Inflammatory macrophage (primary cell): ENCODE measurements at places on chromosomes 13 and 19.

- no peak for DNase-seq
Observed at GRCh38 chr13:31374682-31375081, 174.9 kb downstream of the B3GLCT start.

DNA sequence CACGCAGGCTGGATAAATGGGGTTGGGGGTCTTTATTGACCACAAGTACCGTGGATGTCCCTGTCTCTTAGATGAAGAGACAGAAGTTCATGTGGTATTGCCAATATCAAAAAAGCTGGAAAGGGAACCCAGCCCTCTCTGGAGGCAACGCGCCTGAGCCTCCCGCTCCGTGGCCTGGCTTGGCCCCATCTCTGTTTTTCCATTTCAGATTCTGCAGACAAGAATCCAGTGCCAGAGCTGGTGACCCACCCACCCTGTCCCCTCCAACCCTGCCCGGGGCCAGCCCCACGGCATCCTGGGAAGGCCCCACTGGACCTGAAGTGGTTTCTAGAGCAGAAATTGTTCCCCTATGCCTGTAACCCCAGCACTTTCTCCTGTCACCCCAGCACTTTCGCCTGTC, 57.7 kb downstream of the PTPRS start:
- no peak for DNase-seq

DNA sequence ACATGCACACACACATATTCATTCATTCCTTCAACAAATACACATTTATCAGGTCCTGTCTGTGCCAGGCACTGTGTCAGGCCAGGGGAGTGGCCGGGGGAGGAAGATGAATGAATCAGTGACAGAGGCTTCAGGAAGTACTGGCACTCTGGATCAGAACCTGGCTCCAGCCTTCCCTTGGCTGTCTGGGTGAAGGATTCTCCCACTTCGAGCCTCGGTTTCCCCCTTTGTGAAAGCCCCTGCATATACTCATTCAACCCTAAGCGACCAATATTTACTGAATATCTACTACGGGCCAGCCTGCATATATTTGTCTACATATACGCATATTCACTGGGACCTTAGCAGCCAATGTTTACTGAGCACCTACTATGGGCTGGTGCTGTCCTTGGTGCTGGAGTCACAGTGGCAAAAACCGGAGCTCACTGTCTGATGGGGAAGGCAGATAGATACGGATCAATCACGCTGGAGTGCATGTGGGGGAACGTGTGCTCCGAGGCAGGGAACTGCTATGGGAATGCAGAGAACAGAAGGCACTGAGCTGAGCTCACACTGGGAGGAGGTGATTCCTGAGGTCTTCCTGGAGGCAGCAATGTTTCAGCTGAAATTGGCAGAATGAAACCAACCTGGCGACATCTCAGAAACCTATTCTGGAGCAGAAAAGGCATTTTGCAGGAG, 636 bp upstream of the ZNF579 start:
- peak; percentile 14 for DNase-seq

GRCh38 chr19:43372462-43372861, 19.0 kb downstream of the CD177 start:
- no peak for DNase-seq

DNA sequence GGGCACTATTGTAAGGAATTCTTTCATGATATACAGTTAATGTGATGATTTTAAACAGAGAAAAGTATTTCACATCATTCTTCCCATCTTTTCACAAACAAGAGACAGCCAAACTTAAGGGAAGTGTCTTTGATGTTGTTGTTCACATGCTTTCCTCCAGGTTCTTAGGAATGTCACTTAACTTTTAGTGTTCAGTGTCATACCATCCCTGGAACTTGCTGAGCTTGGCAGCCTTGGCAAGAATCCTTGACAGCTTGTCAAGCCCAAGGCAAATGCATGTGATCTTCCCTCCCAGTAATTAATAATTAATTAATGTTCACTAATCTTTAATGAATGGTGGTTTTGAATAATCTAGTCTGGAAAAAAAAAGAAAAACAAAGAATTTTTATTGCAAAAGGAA, 727.9 kb upstream of the PRR20A start:
- no peak for DNase-seq

- no peak for DNase-seq
Observed at GRCh38 chr13:60986301-60986700, 429.3 kb downstream of the PCDH20 start.

- DNase-seq = peak; percentile 80
Observed at GRCh38 chr13:40428354-40428753, 238.1 kb downstream of the FOXO1 start.

- DNase-seq = no peak
Observed at GRCh38 chr19:483332-484072, 12.8 kb upstream of the MADCAM1 start.

DNA sequence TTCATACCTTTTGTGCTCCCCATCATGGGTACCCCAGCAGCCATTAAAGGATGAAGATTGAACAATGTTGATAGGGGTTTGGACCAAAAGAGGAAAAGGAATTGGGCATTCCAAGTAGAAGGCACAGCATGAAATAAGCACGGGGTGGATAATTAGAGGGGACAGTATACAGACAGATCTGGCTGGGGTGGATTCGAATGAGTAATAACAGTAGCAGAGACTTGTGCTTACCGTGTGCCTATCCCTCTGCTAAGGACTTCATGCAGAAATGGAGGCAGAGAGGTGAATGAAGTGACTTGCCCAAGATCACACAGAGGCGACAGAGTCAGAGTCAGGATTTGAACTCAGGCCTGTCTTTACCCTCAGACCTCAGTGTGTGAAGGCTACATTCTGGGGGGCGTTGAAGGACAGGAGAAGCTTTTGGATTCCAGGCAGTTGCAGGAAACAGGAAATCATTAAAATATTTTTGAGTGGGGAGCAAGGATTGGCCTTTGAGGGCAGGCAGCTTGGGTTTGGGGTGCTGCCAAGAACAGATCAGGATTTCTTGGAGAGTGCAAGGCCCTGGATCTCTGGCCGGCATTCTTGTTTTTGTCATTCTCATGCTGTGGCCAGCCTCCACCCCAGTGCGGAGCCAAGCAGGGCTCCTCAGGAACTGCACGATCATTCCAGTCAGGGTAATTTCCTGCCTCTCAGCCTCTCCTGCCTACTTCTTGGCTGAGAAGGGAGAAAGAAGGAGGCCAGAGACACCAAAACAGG, 18.7 kb downstream of the PAF1 start:
- no peak for DNase-seq

- DNase-seq = no peak
Observed at GRCh38 chr13:50616101-50616500, 227.4 kb downstream of the DLEU7 start.

GRCh38 chr19:29940971-29941585, 961 bp upstream of the URI1 start:
- DNase-seq = no peak

- DNase-seq = no peak
Observed at GRCh38 chr13:95784161-95784899, 107.4 kb downstream of the DNAJC3 start.

DNA sequence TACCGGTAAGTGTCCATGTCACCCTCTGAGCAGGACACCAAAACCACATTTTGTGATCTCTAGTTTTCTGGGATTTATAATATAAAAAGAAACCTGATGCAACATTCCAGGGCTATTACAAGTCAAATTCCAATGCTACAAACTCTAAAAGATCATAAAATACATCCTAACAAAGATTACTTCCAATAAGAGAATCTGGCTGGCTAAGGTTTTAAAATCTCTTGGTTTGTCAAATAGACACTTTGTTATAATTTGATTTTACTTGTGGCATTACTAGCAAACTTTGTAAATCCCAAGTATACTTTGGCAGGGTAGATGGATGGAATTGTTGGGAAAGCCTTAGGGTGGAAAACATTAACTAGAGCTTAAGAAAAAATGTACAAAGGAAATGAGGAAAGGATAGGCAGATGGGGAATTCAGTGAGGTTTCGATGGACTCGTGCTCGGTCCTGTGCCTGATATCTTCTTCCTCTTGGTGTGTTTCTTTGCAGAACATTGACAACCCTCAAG, 74.0 kb upstream of the POMP start:
- DNase-seq = peak; percentile 52

GRCh38 chr13:44932850-44933251, 56.4 kb downstream of the NUFIP1 start:
- DNase-seq = peak; percentile 55

DNA sequence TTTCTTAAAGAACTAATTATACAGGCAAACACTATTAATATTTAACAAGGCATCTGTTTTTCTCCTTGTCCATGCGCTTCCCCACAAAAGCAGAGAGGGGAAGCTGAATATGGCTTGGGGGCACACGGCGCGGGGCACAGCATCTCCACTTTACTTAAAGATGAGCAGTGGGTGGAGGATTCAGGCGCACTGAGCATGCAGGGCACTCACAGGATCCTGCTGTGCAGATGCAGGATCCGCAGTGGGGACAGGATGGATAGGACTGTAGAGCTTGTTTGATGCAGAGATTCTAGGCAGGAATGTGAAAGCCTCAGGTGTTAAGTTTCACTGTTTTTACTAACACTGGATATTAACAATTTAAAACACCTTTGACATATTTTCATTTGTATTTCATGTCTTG, 43.3 kb downstream of the ATP11A start:
- no peak for DNase-seq

DNA sequence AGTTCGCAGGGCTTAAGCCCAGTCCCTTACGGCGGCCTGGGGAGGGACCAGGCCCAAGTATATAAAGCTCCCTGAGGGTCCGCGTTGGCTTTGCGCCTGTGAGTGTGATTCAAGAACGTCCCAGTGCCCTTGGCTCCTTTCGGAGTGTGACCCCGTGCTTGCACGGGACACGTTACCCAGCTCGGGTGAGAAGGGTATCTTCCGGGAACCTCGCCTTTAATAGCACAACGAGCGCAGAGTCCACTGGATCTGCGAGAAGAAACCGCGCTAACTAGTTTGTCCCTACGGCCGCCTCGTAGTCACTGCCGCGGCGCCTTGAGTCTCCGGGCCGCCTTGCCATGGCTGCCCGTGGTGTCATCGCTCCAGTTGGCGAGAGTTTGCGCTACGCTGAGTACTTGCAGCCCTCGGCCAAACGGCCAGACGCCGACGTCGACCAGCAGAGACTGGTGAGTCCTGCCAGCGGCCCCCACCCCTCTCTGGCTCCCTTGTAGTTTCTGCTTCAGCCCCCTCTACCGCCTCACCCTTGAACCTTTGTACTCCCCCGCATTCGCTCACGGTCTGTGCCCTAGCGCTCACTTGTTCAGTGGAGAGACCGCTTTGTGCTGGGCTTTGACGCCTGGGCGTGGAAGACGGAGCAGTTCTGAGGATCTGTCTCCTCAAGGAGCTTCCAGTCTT, at the start of gene DNAJC15:
Gene DNAJC15 (plus strand): TSS at position 298 of the 675 bp plus-strand sequence. CDS start 41 bp downstream, at position 339.
- DNase-seq = peak; percentile 87

- no peak for DNase-seq
Observed at GRCh38 chr13:75329723-75330122, 152.2 kb downstream of the TBC1D4 start.

- no peak for DNase-seq
Observed at GRCh38 chr19:1991018-1991913, 24.2 kb downstream of the BTBD2 start.

DNA sequence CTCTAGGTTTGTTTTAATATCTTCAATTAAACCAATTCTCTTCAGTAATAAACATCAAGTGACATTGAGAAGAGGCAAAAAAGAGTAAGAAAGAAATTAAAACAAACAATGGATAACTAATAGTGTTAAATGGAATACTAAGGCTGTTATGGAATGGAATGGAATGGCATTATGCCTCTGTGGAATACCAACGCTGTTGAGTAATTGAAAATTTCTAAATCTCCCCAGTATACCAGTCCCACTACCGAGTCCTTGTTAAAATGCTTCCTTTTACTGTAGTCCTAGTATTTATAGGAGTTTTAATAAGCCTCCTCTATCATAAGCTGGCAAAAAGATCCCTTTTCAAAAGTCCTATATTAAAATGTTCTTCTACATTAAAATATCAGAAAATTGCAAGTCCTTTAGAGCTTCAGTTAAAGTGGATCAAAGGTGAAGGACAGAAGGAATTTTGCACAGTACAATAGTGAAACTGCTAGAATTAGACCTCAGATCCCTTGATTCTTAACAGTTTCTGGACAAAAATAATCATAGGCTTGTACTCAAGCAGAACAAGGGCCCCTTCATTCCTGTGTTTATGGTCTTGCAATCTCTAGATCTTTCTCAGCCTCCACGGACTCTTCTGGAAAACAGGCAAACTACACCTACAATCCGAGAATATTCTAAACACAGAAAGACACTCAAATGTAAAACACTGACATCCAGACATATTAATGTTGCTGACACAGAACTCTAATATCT, 128.2 kb downstream of the PCDH9 start:
- DNase-seq = no peak

GRCh38 chr19:36101550-36102327, 9.2 kb upstream of the OVOL3 start:
- DNase-seq = no peak

GRCh38 chr19:17450264-17451075, 2.0 kb upstream of the TMEM221 start:
- DNase-seq = peak; percentile 36

DNA sequence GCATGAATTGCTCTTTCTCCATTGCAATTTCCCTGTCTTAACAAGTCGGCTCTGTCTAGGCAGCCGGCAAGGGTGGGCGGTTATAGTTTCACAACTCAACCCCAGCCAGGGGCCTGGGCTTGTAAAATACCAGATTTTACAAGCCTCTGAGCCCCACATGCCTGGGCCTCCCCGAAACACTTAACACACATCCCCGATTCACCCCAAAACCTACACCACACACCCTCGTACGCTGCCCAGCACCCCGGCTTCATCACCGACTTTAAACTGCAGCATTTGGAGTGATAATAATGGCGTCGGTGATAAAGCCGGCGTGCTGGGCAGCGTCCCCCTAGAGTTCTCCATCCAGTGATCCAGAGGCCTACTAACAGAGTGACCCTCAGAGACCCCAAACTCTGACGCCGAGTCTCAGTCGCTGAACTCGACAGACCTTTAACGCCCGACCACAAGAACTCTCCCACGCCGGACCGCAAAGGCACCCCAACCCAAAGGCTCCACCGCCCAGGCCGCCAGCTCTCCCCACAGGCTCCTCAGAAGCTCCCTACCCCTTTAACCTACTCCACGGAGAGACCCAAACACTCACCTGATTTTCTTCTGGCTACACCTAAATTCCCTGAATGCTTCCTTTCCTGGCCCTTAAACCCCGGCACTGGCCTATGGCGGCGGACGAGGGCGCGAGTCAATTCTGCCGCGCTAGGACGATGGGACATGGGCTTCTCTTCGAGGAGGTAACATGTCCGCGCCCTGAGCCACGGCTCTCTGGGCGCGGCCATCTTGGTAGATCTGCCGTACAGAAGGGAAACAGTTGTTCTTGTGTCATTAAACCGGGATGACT, at the start of gene ZNF649:
Gene ZNF649 (minus strand): TSS at position 687 of the 835 bp plus-strand sequence. CDS start 4,910 bp downstream, outside the sequence.
- DNase-seq = peak; percentile 90

- DNase-seq = no peak
Observed at GRCh38 chr19:46376241-46377153, 29.6 kb downstream of the PPP5C start.

GRCh38 chr19:3655402-3656072, 28.9 kb upstream of the CACTIN start:
- DNase-seq = no peak

- DNase-seq = no peak
Observed at GRCh38 chr13:20465218-20465879, 60.3 kb downstream of the CRYL1 start.

- DNase-seq = no peak
Observed at GRCh38 chr13:40235160-40235796, 431.2 kb downstream of the FOXO1 start.

- DNase-seq = no peak
Observed at GRCh38 chr13:39385621-39386231, 217.3 kb downstream of the LHFPL6 start.

- DNase-seq = no peak
Observed at GRCh38 chr13:113022391-113022744, 53.4 kb downstream of the MCF2L start.
